Caco-2 (cell line): ENCODE measurements at places on chromosomes 2 and 18. TPM values are rescaled to one million over a fixed set of nuclear protein-coding genes. Genes with fewer than 3 reads are reported as not detected.

- no peak for DNase-seq
Measured at GRCh38 chr2:55995211-55995610, 71.6 kb upstream of the EFEMP1 start.

- no peak for DNase-seq
Measured at GRCh38 chr2:191636235-191636543, 41.7 kb upstream of the NABP1 start.

GRCh38 chr2:64888591-64889309, 100.4 kb upstream of the SLC1A4 start:
- DNase-seq = peak; percentile 49

GRCh38 chr18:35077937-35078336, 36.7 kb downstream of the MAPRE2 start:
- DNase-seq = no peak

GRCh38 chr2:75140288-75140687, 59.0 kb downstream of the TACR1 start:
- no peak for DNase-seq

- no peak for DNase-seq
Measured at GRCh38 chr2:224518806-224519580, 66.2 kb downstream of the CUL3 start.

DNA sequence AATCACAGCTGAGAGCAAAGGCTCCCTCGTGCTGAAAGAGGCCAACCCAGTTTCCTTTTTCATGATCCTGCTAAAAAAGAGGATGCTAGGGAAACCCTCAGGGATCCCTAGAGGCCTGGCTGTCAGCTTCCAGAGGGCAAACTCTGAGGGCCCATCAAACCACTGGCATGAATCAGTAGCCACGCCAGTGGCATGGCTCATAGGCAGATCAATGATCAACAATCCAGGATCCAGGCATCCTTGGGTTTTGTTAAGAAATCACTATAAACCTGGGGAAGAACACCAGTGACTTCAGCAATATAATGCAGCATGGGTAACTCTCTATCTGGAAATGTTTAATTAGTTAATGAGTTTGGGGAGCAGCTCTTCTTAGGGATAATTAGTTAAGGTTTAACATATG, 286.5 kb downstream of the C1D start:
- no peak for DNase-seq

DNA sequence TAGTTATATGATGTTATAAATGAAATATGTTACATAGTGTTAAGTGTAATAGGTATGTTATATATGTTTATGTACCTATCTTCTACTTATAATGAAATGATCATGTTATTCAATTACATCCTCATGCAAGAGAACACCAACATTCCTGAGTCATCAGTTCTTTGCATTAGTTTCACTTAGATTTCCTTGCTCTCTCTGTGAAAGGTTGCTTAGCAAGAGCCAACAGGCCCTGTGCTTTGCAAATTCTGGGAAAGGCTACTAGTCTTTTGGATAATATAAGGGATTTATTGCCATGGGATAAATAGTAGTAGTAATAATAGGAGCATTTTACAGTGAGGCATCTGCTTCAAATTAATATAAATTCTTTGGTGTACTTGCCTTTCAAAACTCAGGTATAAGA, 274.8 kb downstream of the SP3 start:
- DNase-seq = no peak

CDH2 gene
- total RNA-seq = 0.81 and 1.4 TPM in 2 replicates
